ENCODE measurements at places on chromosomes 16 and 17.

DNA sequence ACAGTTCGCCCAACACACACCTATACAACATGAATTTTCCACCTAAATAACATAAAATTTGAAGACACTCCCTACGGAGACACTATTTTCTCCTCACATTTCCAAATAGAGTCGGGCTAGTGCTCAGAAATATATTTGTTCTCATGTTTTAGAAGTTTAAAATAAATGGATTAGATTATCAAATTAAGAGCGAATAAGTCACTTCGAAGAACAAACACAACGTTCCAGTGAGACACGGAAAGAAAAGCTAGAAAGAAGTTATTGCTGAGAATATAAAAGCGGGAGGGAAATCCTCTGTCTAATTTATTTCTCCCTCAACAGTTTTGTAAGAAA, 2.0 kb upstream of the HS3ST3B1 start:
- no peak for DNase-seq

GRCh38 chr17:1251866-1252608, 18.2 kb upstream of the BHLHA9 start:
- peak; percentile 55 for DNase-seq

DNA sequence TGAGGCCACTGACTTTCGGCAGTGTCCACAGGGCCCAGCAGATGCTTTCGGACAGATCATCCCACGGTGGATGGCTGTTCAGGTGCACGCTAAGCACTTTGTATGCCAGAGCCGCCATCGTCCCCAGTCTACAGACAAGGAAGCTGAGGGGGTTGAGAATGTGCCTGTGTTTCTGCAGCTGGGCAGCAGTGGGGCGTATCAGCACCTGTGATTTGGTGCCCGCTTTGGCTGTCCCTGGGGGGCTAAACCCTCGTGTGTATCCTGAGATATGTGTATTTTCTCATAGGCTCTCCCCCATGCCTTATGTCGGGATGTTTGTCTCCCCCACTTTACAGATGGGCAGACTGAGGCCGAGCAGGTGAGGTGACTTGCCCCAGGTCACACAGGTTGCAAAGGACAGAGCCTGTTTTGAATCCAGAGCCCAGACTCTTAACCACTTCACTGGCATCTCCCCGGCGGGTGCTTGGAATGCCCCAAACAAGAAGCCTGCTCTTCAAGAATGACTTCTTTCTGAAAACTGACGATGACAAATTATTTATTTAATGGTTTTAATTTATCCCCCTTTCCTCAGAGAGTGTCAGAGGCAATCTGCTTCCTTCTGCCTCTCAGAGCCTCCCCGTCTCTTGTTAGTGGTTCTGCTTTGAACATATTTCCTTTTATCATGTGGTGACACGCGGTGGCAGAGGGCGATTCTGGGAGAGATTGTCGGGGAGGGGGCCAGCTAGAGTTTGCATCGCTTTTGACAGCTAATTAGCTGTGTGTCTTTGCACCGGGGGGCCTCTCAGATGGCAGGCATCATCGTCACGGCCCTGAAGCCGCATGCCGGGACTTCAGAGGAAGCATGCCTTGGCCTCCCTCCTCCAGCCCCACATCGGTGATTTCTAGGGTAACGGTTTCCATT, 149.6 kb upstream of the CIBAR2 start:
- DNase-seq, result no peak

DNA sequence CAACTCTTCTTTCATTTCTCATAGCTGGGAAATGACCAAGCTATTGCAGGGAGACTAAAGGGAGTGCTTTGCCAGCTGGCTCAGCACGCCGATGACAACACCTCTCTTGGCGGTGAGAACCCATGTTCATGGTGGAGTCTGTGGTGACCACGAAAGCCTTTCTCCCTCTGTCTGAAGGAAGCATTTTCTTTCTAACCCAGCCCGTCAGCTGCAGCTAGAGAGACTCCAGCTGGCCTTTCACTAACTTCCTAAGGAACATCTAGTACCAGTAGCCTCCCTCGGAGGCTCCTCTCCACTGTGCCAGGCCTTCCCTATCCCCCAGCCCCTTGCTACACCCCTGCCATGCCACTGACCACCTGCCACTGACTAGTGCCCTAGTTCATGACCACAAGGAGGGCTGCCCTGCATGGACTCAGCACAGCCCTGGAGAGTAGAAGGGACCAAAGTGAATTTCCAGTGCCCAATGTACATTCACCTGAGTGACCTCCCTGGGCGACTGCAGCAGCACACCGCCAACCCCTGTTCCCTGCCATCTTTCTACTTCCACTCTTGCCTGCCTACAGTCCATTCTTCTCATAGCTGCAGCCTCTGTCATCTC, 81.3 kb downstream of the CBLN1 start:
- DNase-seq, result peak; percentile 71

GRCh38 chr17:29579866-29580771, 9.3 kb downstream of the GIT1 start:
- peak; percentile 91 for DNase-seq

DNA sequence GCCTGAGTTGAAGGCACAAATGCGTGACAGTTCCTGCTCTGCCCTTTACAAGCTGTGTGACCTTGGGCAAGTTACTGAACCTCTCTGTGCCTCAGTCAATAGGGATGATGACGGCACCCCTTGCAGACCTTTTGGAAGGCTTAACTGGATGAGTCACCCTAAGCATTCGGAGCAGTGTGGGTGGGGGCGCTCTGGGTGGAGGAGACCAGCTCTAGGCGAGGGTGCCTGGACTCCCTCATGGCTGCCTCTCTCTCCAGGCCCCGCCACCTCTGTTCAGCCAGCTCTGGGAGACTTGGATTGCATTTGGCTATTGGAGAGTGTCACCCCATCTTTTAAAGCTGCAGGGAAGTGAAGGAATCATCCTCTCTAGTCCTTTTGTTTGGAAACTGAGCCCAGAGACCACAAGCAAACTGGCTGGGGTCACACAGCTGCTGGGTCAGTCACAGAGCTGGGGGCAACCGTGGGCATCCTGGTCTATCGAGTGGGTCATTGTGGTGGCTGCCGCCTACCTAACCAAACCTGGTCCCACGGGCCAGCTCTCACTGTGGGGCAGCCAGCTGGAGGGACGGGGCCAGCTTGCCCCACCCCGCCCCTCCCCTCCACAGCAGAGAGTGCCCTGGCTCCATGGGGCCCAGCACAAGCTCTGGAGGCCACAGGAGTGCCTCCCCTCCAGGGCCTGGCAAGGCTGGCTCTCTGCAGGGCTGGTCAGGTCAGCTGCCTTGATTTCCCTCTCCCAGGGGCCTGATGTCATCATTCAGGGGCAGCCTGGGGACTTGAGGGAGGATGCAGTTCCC, 20.2 kb upstream of the GSE1 start:
- DNase-seq, result no peak

GRCh38 chr17:29369831-29370735, 20.1 kb upstream of the TAOK1 start:
- DNase-seq, result peak; percentile 60

GRCh38 chr16:15495898-15496297, 61.5 kb downstream of the BMERB1 start:
- no peak for DNase-seq
